ENCODE measurements at places on chromosomes 1 and 21.

DNA sequence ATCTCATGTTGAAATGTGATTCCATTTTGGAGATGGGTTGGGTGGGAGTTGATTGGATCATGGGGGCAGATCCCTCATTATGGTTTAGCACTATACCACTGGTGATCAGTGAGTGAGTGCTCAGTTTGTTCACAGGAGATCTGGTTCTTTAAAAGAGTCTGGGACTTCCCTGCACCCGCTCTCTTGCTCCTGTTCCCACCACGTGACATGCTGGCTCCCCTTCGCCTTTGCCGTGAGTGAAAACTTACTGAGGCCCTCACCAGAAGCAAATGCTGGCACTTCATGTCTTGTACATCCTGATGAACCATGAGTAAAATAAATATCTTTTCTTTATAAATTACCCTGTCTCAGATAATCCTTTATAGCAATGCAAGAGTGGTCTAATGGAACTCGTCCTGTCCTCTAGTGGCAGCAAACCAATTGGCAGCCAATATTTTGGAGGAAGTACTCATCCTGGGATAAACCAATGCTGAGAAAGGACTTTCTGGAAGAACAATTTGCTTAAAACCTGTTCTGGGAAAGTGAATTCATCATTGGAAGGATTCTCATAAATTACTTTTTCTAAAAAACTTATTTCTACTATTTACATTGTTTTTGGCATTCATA lies 27.8 kb upstream of the CYP4A11 start:
- DNase-seq = no peak

- no peak for DNase-seq
Observed at GRCh38 chr1:166980383-166980782, 5.0 kb upstream of the ILDR2 start.

GRCh38 chr1:2248854-2249558 lies 20.9 kb downstream of the SKI start:
- no peak for DNase-seq

- no peak for DNase-seq
Observed at GRCh38 chr1:161095230-161095629, 2.9 kb upstream of the KLHDC9 start.

GRCh38 chr1:97870589-97870988 lies 50.2 kb downstream of the DPYD start:
- DNase-seq = peak; percentile 37

- no peak for DNase-seq
Observed at GRCh38 chr1:14082331-14082730, 382.3 kb downstream of the PRDM2 start.
